ENCODE measurements at places on chromosomes 5 and 9.

DNA sequence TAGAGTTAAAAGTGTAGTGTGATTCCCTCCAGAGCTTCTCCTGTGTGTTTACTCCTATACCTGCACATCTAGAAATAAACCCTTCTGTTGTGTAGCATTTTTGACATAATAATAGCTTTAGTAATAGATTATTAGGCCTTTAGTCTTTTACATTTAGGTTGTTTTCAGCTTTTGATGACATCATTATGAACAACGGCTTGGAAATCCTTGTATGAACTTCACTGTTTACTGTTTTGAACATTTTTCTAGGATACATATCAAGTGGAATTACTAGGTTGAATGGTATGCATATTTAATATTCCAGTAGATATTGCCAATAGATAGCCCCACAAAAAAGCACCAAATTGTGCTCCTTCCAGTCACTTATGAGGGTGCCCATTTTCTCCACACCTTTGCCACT, 174.0 kb downstream of the ARHGAP26 start:
- no peak for DNase-seq

GRCh38 chr5:155313518-155313917, 300.0 kb downstream of the KIF4B start:
- no peak for DNase-seq

GRCh38 chr5:73751254-73751914, 125.4 kb downstream of the ARHGEF28 start:
- no peak for DNase-seq

DNA sequence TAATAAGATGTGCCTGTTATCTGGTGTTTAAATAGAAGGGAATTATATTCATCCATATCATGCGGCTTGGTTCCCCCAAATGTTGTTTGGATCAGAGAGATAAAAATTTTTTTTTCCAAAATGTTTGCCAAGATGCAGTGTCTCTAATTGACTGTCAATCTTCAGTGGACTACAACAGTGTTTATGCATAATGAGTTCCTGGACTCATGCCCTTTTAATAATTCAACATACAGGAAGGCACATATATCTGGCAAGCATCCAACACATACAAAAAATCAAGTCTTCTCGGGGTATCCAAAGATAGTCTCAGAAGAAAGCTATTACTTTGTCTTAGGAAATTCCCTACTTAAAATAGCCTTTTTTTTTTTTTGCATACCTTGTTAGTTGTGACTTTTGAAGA, 1534.7 kb downstream of the EFNA5 start:
- DNase-seq: no peak

DNA sequence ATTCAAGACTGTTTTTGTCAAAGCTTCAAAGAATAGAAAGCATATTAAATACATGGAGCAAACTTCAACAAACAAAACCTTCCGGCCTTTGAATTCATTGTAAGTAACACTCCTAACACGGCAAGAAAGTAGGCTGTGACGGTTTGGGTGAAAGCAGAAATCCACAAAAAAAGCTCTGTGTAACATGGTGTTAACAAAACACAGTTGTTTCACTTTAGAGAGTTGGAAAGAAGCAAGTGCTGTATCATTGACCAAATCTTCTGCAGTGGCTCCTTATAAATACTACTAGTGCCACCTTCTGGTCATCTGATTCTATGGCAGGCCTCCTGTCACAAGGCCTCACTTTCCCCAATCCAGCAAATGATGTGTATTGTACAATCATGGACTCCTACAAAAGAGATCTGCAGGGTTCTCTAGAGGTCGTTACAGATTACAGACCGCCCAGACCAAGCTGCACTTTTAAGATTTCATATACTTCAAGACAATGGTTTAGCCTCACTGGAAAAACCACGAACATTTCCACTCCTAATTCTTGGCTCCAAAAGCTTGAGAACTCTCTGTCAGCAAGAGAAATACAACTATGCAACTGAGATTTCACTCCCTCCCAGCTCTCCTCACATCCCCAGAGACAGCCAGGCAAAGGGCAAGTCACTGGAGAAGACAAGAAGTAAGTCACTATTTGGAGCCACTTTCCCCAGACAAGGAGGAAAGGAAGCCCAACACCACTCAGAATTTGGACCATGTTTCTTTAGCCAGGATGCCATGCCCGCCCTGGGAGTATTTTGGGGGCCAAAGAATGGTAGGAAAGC, 196.2 kb downstream of the DTWD2 start:
- DNase-seq: no peak

GRCh38 chr5:56803025-56803424, 12.3 kb upstream of the MAP3K1 start:
- no peak for DNase-seq
